ENCODE measurements at places on chromosomes 1 and 21. TPM values are rescaled to one million over a fixed set of nuclear protein-coding genes. Genes with fewer than 3 reads are reported as not detected.

SSX2IP gene
- total RNA-seq: 5.5 TPM

CFHR1 gene
- total RNA-seq: not detected

ATP5PB gene
- total RNA-seq: 47.3 TPM

LIN28A gene
- total RNA-seq: not detected

GCLM gene
- 6.8 TPM for total RNA-seq

G0S2 gene
- 6.4 TPM for total RNA-seq

RIMKLA gene
- 0.11 TPM for total RNA-seq

PFKL gene
- total RNA-seq: 115 TPM

LCK gene
- total RNA-seq: 187 TPM

GRCh38 chr1:169047074-169047473 is 59.4 kb upstream of the ATP1B1 start:
- DNase-seq: no peak

DNA sequence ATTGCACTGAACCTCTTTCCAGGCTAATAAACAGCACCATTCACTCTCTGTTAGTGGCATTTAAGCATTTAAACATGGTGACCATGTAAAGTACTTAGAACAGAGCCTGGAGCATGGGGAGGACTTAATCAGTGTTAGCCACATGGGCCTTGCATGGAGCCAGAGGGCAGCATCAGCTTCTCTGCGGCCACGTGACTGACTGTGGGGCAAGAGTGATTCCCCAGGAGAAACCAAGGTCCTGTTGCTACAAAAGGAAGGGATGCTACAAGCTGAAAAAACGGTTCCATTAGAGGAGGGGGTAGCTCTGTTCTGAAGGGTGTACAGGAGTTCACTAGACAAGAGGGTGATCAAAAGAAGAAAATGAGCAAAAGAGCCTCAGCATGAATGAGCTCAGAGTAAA is 256.8 kb downstream of the MATN1 start:
- DNase-seq: no peak

GRCh38 chr1:99228153-99228552 is 36.1 kb upstream of the PLPPR4 start:
- DNase-seq: no peak

DNA sequence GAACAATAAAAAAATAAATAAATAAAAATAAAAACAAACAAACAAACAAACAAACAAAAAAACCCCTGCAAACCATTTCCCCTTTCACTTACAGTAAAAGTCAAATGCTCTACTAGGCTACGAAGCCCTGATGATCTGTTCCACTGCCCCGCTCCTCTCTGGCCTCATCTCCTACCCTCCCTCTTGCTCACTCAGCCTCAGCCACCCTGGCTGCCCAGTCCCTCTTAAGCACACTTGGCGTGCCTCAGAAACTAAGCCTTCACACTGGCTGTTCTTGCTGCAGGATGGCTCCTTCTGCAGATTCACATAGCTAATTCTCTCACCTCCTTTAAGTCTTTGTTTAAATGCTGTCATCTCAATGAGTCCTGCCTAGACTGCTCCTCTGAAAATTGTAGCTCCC is 30.8 kb upstream of the UHMK1 start:
- DNase-seq: no peak

- no peak for DNase-seq
These were observed 21.9 kb downstream of the LGALS8 start for GRCh38 chr1:236545621-236546169.

DNA sequence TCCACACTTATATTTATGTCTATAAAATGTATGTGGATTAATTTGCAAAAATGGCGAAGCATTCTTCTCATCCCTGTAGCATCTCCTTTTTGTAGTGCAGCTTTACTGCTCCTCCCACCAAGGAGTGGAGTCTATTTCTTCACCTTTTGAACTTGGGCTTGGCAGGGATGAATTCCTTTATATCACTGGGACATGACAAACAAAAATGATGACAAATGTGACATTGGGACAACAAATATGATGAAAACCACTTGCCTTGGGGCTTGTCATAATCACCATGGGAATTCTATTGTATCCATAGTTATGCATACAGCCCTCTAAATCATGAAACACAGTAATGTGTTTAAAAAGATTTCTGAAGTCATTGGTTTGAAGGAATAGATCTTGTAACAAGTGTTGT is 155.0 kb downstream of the TNFSF18 start:
- no peak for DNase-seq

DNA sequence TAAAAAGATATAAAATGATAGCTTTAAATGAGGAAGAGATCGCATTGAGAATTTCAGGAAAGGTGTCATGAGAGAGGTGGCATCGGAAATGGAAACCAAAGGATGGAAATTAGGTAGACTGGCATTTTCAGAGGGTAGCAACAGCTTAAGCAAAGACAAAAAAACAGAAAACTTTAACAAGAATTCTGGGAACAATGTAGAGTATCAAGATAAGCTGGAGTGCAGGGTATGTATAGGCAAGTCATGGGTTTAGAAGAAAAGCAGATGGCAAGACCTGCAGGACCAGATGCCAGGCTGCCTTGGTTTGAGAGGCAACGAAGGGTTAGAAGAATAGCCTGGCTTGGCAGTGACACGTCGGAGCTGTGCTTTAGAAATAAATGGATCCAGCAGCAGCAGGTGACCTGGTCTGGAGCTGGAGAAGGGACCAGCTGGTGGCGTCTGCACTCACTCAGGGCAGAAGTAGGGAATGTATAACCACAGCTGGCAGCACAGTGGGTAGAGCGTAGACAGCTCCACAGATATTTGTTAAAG is 149.4 kb upstream of the TIAM1 start:
- DNase-seq: no peak

GRCh38 chr1:227745568-227746265 is 10.5 kb downstream of the SNAP47 start:
- DNase-seq: no peak

DNA sequence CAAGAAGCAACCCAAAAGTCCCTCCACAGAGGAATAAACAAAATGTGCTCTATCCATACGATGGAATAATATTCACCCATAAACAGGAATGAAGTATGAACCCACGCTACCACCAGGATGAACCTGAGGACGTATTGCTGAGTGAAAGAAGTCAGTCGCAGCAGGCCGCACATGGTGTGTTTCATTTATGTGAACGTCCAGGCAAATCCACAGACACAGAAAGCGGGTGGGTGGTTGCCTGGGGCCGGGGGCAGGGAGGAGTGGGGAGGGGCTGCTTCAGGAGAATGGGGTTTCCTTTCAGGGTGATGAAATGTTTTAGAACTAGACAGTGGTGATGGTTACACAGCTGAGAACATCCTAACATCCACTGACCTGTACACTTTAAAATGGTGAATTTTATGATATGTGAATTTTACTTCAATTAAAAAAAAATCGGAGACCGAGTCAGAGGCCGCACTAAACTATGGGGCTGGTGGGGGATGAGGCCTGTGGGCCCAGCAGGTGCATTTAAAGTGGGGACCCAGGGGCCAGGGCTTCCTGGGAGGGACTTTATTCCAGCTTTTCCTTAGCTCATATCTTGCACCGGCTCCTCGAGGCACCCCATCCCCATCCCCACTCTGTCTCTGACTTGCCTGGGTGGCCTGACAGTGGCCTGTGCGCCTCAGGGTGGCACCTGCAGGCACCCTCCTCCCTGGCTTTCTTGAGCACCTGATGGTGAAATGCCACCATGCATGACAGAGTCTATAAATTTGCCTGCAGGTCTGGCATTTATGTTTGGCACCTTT is 392.6 kb upstream of the VAMP3 start:
- no peak for DNase-seq

DNA sequence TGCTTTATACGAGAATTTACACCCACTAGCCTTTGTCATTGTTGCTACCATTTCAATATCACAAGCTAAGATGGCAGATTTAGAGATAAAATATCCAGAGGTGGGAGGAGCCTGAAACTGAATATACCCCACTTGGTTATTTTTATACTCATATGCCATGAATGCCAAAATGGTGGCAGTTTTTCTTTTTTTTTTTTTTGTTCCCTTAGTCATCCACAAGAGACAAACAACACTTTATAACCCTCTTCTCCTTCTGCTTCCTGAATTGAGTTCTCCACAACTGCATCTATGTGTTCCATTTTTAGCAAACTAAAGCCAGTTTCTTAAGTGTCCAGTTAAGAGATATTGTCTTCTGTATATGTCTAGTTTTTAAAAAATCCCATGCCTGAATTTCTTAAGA is 558.4 kb downstream of the LMO4 start:
- DNase-seq: no peak

GRCh38 chr1:33649759-33650158 is 177.3 kb downstream of the ZSCAN20 start:
- DNase-seq: no peak

- DNase-seq: no peak
These were observed 17.0 kb upstream of the STUM start for GRCh38 chr1:226531360-226532093.

DNA sequence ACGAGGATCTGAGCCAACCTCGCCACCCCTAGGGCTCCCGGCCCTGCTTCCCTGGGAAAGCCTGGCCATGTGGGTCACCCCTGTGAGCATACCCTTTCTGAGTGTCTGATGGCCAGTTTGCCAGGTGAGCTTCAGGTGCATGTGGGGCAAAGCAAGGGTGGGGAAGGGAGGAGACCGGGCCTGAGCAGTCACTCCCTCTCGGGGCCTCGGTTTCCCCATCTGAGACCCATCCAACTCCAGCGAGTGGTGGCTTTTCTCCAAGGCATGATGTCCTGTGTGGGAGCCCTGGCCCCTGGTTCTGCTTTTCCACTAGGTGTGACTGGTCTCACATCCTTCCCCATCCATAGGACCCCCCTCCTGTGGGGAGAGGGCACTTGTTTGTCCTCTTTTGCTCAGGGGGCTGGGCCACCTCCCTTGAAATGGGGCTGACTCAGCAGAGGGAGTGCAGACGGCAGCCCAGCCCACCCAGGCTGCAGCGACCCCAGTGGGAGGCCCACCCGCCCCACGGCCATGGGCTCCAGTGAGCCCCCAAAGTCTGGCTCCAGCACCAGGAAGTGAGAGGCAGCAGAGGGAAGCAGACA is 1.7 kb upstream of the WNT9A start:
- no peak for DNase-seq

- no peak for DNase-seq
These were observed 62.1 kb downstream of the PLPPR4 start for GRCh38 chr1:99326215-99326949.

- DNase-seq: no peak
These were observed 151.5 kb downstream of the SMYD3 start for GRCh38 chr1:246355411-246356230.

GRCh38 chr1:220699044-220699443 is 8.9 kb downstream of the C1orf115 start:
- DNase-seq: no peak

DNA sequence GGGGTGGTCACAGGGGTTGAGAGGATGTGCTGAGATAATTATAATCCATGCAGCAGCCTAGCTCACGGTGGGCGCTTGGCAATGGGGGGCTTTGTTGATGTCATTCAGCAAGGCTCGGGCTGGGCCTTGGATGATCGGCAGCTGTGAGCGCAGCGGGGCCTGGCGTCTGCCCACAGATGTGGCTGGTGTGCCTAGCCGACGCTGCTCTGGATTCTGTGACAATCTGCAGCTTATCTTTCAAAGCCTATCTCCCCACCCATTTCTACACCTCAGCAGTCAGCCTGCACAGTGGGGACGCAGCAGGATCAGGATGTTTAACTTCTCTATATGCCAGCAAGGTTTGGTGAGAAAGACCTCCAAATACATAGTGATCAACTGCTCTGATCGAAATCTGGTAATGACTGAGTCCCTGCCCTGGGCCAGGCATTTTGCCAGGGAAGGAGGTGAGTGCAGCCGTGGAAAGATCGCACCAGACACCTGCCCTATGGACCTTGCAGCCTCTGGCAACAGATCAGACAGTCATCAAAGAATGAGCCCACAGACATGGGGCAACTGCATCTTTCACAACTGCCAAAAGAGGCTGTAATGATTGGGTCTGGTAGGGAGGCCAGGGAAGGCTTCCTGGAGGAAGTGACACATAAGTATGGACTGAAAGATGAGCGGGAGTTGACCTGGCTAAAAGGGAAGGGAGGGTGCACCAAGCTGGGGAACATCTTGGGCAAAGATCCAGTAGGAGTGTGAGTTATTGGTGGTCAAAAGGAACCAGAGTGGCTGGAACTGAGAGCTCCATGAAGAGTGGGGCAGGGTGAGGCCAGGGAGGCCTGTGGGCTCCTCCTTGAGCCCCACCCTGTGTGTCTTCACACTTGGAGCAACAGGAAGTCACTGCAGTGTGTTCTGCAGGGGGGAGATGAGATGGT is 35.3 kb downstream of the EPHB2 start:
- DNase-seq: no peak

DNA sequence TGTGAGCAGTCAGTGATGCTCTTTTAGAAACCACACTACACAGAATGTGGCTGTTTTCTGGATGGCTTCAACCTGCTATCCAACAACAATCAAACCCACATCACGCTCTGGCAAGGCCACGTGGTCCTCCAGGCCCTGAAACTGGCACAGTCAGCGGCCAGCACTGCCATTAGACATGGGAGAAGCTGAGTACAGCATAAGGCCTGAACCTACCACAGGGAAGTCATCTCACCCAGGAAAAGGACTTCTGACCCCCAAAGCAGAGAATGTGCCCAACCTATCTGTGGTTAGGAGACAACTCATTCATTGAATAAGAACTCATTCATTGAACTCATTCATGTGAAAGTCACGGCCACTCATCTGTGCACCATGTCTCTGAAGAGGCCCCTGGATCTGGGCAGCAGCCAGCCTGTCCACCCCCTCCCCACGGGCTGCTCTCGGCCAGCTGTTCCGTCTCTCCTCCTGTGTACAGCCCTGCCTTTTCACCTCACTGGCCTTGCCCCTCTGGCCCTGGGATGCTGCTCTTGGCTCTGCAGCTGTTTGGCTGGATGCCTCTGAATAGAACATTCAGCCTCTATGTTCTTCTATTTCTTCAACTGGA is 41.1 kb downstream of the C1orf198 start:
- DNase-seq: no peak

DNA sequence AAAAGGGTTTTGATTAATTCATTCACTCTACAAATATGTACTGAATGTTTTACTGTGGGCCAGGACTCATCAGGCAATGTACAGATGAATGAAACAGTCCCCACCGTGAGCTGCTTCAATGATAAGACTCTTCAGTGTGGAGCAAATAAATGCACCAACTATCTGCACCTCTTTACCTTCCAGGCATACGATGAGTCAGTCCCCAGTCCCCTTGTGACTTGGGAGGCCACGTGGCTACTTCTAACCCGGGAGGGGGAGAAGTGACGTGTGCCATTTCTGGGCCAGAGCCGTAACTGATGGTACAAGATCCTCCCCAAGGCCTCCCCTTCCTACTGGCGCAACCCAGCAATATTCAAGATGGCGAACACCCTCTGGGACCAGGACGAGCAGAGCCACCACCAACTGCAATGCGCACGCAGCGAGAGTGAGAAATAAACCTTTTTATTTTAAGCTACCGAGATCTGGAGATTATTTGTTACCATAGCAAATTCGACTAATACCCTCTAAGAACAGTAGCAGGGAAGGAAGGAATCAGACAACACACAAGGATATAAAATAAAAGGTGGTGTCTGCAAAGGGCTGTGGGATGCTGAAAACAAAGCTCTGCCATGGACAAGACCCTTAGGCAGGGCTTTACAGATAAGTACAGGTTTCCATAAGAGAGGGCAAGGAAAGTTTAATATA is 74.5 kb downstream of the NPHP4 start:
- DNase-seq: no peak

GRCh38 chr1:62068978-62069377 is 125.7 kb upstream of the L1TD1 start:
- no peak for DNase-seq

GRCh38 chr1:235491644-235492043 is 12.6 kb downstream of the B3GALNT2 start:
- DNase-seq: no peak

Data from CD4-positive, alpha-beta T cell (primary cell).